ENCODE measurements at places on chromosomes 5 and 9.

- DNase-seq = no peak
Observed at GRCh38 chr9:126147936-126148870, 178.4 kb upstream of the MVB12B start.

GRCh38 chr9:134984372-134985265, 66.9 kb upstream of the FCN1 start:
- no peak for DNase-seq

DNA sequence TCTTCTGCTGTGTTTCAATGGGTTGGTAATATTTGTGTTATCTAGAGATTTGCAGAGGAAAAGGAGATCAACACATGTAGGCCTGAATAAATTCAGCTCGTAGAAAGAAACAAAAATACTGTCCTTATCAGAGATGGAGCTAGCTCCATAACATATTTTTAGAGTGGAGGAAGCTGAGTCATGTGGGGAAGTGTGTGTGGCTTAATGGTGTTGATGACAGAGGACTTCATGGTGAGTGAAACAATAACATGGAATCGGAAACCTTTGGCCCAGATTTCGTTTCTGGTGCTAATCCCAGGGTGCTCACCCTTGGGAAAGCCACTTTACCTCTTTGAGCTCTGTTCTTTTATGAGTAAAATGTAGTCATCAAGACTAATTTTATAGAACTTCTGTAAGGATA, 825.0 kb downstream of the TLR4 start:
- no peak for DNase-seq

- no peak for DNase-seq
Observed at GRCh38 chr5:58937031-58937681, 354.3 kb downstream of the RAB3C start.

GRCh38 chr5:176675676-176676360, 28.5 kb downstream of the TSPAN17 start:
- DNase-seq = no peak

GRCh38 chr5:124444147-124444775, 302.2 kb downstream of the ZNF608 start:
- no peak for DNase-seq

Measured in activated T-helper 1 cell treated with anti-CD3 and anti-CD28 coated beads, Interleukin-2, amount 50 U/mL, for 16 hours (primary cell).